ENCODE measurements at places on chromosomes 3 and 15.

DNA sequence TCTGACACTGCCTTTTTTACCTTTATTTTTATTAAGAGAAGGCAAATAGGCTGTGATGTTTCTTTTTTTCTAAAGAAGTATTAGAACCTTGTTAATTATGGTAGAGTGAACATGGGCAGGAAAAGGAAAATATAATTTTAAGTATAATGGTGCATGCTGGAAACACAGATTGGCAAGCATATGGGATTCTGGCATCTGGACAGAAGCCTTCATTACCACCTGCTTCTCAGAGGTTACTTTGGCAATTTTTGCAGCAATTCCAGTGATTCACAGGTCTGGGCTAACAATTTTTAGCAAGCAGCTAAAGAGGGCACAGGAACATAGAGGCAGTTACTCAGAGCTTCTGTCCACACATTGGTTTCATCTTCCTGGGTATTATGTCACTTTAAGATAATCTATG lies 258.3 kb downstream of the DIPK2A start:
- no peak for DNase-seq

- no peak for DNase-seq
Measured at GRCh38 chr3:4233488-4233887, 69.7 kb upstream of the SETMAR start.

DNA sequence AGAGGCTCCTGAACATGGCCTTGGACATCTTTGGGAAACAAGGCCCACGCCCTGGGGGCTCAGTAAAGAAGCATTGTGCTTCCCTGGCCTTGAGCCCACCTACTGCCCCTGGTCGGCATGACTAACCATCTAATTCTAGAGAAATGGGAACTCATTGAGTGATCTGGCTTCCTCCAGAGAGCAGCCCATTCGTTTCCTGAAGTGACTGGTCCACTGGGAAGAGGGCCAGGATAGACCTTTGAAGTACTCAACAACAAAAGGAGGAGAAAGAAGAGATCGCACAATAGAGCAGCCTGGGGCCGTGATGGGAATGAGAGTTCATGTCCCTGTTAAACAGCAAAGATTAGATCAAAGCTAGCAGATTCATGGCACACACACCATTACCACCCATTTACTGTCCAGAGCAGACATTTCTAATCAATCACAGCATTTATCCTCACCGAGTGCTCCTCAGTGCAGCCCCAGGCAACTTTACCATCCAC lies 514.4 kb upstream of the PROK2 start:
- peak; percentile 69 for DNase-seq

- DNase-seq: no peak
Measured at GRCh38 chr3:16999161-16999560, 114.4 kb downstream of the PLCL2 start.

GRCh38 chr3:122458992-122459391 lies 43.1 kb upstream of the WDR5B start:
- peak; percentile 59 for DNase-seq
